ENCODE measurements at places on chromosomes 2 and 18.

- DNase-seq, result no peak
These were observed 51.6 kb downstream of the RNU4ATAC start for GRCh38 chr2:121582272-121582671.

DNA sequence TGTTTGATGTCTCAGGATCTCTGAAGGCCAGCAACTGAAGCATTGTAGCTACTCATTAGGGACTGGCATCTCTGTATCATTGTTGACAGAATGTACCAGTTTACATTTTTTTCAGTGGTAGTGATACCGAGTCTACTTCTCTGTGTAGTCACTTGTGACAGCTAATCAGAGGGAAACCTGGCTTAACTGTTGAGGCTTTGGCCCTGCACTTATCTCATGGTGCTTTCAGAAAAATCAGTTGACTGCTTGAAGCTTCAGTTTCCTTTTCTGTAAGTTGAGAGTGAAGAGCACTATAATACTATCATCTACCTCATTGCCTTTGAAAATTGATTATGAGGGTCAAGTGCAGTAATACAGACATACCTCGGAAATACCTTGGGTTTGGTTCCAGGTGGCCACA, 90.0 kb downstream of the COMMD1 start:
- DNase-seq, result no peak

DNA sequence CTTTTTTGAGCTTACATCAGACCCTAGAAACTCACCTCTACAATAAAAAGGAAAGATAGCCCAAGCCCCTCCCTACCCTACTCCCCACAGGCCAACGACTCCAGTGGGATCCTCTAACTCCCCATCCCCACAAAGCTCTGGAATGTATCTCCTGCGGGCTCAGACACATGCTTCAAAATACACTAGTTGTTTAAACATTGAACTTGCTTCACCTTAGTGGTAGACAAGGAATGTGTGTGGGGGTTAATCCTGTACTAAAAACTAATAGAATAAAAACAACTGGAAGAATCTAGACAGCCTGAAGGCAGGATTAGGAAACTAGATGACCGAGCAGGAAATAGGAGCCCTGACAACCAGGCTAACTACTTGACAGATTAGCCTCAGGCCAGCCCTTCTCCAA, 211.5 kb downstream of the SUCLG1 start:
- no peak for DNase-seq

DNA sequence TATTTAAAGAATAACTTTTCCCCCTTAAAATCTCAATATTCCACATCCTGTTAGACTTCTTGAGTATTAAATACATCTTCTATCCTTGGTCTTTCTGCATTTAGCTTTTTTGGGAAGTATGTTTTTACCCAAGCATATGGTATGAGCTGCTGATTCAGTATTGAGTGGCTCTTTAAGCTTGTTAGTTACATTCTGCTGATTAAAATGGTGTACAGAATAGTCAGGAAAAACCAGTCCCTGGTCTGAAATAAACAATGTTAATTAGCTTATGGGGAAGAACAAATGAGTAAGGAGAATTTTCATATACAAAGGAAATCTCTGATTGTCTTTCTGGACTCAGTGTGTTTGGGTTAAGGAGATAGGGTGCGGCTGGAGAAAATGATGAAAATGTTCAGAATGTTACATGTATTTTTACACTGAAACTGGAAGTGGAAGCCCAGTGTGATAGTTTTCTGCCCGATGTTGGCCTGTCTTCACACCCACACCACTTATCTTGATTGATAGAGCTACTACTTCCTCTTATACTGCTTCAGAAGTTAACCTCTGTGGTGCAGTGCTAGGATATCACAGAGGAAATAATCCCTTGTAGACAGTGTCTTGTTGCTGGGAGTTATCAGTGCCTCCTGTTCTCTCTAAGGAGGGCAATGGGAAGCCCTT, 84.0 kb downstream of the MSH2 start:
- DNase-seq, result no peak

- no peak for DNase-seq
These were observed 59.0 kb downstream of the MOGAT1 start for GRCh38 chr2:222730366-222730999.

GRCh38 chr2:96494188-96494587, 11.0 kb downstream of the NEURL3 start:
- DNase-seq, result no peak

- no peak for DNase-seq
These were observed 547.2 kb upstream of the SETBP1 start for GRCh38 chr18:44133483-44133882.

GRCh38 chr18:22560797-22561196, 143.1 kb upstream of the CTAGE1 start:
- DNase-seq, result no peak

- no peak for DNase-seq
These were observed 288.5 kb downstream of the TNS1 start for GRCh38 chr2:217714287-217714751.

DNA sequence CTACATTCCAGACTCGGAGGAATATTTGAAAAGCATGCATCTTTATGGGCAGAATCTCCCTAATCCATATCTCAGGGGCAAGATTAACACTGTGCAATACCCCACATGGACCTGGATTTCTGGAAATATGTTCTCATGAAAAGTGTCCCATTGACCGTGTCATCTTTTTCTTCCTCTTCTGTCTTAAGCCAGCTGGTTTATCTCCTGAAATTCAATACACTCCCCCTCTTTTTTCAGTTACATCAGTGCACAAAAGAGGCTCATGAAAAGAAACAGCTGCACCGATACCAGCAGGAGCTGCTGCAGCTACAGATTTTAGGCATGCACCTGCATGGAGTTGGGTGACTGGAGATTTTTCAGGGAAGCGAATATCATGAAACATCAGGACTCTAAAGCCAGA, 117.2 kb downstream of the SLC4A3 start:
- DNase-seq, result no peak

DNA sequence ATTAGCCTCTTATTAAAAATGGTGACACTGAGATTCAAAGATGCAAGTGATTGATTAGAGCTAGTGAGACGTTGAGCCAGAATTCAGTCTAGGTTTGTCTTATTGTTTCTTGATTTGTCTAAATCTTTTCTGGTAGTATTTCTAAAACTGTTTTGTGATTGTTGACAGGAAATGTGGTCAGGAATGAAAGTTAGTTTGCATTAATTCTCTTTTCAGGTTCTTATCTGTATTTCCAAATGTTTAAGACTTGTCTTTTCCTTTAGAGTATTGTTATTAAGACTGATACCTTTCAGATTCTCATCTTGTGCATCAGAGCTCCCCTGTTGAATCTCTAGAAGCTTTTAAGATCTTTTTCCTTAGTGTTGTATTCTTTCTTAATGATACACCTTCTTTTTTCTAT, 89.3 kb downstream of the MBD5 start:
- no peak for DNase-seq

- DNase-seq, result no peak
These were observed 50.9 kb upstream of the CD226 start for GRCh38 chr18:69998523-69998987.

- DNase-seq, result no peak
These were observed 123.7 kb upstream of the PPP1CB start for GRCh38 chr2:28627722-28628480.

GRCh38 chr18:52950155-52950554, 610.2 kb downstream of the DCC start:
- DNase-seq, result no peak

- no peak for DNase-seq
These were observed 154.9 kb downstream of the DTNA start for GRCh38 chr18:34864836-34865497.

DNA sequence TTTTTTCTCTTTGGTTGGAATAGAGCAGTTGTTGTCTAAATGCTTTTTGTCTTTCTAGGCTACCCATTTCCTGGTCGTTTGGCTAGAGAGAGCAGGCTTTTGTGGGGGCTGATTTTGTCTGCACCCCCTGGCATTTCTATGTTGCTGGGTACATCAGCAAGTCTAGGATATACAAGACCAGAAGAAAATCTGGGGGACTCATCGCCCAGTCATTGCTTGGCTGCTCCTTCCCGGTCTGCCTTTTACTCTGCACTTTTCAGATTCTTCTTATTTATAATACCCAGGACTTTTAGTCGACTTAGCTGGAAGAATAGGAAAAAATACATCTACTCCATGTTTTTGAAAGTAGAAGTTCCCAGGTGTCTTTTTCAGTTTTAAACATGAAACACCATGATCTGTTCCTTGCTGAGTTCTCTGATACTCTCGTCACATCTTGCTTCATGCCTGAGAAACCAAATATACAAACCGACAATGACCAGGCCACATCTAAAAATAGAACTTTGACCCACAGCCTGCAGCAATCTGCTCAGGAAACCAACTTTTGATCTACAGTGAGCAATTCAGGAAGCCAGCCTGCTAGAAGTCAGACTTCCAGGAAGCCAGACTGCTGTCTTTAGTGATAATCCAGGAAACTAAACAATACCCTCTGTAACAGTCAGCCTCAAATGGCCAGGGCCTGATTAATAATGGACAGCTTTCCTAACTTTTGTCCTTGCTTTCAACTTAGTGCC, 163.8 kb upstream of the MEX3C start:
- DNase-seq, result no peak

DNA sequence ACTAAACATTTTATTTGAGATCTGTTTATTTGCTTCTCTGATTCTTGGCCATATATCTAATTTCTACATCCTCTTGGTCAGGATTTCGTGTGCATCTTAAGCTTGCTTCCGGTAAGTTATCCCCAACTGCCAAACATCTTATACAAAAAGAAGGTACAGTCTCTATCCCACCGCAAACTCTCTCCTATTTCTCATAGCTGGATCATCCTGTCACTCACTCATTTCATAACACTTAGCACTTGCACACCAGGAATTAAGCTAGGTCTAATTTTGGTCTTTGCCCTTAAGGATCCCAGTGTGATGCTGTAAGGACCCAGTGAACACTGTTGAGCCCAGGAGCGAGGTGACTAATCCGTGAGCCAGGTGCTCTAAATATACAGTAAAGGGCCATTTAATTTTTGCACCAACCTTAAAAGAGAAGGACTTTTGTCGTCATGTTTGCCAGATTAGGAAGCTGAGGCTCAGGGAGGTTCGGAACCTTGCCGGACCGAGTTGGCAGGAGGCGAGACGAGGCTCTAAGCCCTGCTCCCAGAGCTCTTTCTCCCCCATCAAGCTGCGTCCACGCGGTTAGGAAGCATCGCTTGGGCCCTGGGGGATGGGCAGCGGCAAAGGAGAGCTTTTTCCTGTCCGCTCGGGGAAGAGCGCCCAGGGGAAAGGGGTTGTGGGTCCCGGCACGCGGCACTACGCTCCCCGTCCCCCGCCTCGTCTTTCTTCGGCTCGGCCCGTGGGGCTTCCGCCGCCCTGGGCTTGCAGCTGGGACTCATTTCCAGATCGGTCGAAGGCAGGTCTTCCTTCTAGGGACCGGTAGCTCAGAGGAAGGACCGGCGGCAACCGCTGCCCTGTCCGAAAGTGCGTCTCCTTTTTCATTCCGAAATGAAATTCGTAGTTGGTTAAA, 4.1 kb upstream of the ITPRIPL1 start:
- no peak for DNase-seq

- no peak for DNase-seq
These were observed 3.1 kb downstream of the NRXN1 start for GRCh38 chr2:51028829-51029228.

- DNase-seq, result no peak
These were observed 24.3 kb downstream of the BABAM2 start for GRCh38 chr2:27914805-27915175.

- DNase-seq, result no peak
These were observed 5.9 kb downstream of the NRXN1 start for GRCh38 chr2:51025906-51026555.

- peak; percentile 57 for DNase-seq
These were observed at the start of gene COBLL1 for GRCh38 chr2:164841719-164842623. COBLL1 (minus strand) TSS chr2:164841823; CDS start chr2:164841196, 627 bp downstream.

DNA sequence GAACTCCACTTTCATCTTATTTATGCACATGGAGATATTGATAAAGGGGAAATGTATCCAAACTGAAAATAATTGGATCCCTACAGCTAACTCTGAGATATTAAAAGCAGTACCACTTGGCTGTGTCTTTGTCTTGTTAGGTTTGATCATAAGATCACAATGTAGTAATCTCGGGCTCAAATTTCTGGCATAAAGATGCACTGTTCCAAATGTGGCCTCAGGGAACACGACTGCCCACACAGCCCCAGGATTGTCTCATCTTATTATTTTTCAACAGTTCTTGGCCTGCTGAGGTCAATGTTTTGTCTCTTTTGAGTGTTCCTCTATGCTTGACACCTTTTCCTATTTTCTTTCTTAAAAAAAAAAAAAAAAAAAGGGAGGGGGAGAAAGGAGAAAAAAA, 114.1 kb downstream of the GBX2 start:
- no peak for DNase-seq

DNA sequence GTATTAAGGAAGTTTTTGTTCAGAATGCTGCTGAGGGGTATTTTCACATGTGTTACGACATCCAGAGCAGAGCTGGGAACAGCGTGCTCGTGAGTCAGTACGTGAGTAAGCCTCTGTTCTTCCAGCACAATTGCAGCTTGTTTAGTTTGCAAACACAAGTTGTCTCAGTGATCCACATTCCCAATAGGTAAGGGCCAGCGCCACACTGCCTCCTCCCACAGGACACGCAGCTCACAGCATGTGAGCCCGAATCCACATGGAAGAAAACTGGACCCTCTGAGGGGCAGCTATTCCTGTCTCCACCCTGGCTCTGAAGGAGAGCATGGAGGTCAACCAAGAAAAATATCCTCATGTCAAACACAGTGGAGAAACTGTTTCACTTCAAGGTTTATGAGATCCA, 173.9 kb upstream of the PID1 start:
- no peak for DNase-seq

DNA sequence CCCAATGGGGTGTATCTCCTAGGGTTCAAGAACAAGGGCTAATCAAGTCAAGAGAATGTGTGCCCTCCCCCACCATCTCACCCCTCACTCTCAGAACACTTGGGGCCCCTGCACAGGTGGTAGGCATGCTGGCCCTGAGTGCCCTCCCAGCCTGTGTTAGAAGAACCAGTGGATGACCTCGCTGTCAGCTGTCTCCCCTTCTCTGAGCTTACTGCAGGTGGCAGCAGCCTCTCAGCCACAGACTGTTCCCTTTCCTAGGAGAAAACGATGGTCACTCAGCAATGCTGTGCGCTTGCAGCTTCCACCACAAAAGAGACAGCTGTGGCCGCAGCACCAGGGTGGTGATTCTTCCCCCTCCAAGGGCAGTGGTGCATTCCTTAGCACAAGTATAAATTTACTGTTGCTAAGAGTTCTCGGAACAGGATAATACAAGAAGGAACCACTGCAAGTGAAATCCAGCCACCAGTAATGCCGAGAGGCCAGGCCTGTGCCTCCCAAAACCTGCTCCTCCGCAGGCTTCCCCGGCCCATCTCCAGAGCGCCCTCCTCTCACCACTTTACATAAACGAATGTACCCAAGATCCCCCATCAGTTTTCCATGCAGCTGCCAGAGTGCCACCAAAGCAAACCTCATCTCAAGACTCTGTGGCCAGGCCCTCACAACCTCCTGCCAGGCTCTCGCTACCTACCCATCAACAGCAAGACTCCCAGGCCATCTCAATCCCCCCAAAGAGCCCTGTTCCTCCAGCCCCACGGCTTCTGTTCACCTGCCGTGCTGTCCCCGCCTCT, 935 bp upstream of the RAMP1 start:
- DNase-seq, result peak; percentile 90

- DNase-seq, result no peak
These were observed 5.2 kb downstream of the SCTR start for GRCh38 chr2:119519057-119519408.

GRCh38 chr2:67561457-67561965, 164.4 kb downstream of the ETAA1 start:
- no peak for DNase-seq

- no peak for DNase-seq
These were observed 136.7 kb upstream of the DAPL1 start for GRCh38 chr2:158658396-158658795.
